ENCODE measurements at places on chromosomes 16 and 17. TPM values are rescaled to one million over a fixed set of nuclear protein-coding genes. Genes with fewer than 3 reads are reported as not detected.
A peak's percentile ranks its signal among the peaks of the same experiment; 100 is the strongest.

DNA sequence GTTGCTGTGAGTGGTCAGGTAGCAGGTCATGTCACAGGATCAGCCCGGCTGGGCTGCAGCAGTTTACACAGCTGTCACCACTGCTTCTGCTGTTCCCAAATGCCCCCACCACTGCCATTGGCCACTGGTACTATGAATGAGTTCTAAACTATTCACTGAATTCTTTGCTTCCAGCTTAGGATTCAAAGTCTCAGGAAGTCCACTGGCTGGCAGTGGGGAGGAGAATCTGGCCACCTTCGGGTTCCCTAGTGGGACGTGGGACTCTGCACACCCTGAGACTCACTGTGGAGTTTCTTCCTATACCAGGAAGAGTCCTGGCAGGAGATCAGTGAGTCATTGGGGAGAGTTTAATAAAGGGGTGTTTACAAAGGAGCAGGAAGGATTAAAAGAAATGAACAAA lies 6.9 kb downstream of the MT1X start:
- no peak for DNase-seq

DNA sequence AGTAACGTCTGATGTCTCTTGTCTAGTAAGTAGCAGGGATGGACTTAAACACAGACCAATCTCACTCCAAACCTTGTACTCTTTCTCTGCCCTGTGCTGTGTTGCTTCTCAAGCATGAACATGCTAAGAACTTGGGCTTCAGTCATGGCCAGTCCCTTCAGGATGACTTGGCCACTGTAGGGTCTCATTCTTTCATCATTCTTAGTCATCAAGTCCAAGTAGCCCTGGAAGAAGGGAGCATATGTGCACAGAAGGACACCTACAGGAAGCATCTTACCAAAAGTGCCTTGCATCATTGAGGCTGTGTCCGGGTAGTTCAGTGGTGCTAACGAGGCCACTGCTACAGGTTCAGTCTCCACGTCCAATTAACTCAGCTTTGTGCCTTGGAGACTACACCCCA lies 80.7 kb downstream of the CDK5R1 start:
- DNase-seq = no peak

The DNAAF1 gene
- not detected for total RNA-seq

The RHBDL3 gene
- 12.5 TPM for total RNA-seq

The KRT24 gene
- not detected for total RNA-seq

The ZSCAN10 gene
- total RNA-seq = 212 TPM

The CTRB2 gene
- total RNA-seq = not detected

The TVP23A gene
- 3.0 TPM for total RNA-seq

DNA sequence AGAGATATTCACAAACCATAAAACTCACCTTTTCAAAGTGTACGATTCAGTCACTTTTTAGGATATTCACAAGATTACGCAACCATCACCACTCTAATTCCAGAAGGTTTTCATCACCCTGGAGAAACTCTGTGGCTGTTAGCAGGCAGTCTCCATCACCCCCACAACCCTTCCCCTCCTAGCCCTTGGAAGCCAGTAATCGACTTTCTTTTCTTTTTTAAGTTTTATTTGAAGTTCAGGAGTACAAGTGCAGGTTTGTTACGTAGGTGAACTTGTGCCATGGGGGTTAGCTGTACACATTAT lies 363.5 kb downstream of the CPPED1 start:
- no peak for DNase-seq

DNA sequence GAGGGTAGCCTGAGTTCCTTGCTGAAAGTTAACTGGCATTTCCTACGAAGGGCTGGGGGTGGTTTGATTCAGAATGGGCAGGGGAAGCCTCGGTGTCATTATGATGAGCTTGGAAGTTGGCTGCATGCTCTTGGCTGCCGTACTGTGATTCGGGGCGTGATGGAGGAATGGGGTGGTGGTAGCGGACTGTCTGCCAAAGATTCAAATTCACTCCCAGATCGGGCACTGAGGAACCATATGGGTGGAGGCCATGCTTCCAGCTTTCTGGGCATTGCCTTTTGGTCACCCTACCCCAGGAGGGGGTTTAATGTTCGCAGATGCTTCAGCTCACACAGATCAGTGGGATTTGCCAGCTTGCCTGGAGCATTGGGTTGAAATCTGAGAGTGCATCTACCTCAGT lies 492.8 kb upstream of the EEF2KMT start:
- no peak for DNase-seq

The B4GALNT2 gene
- not detected for total RNA-seq

DNA sequence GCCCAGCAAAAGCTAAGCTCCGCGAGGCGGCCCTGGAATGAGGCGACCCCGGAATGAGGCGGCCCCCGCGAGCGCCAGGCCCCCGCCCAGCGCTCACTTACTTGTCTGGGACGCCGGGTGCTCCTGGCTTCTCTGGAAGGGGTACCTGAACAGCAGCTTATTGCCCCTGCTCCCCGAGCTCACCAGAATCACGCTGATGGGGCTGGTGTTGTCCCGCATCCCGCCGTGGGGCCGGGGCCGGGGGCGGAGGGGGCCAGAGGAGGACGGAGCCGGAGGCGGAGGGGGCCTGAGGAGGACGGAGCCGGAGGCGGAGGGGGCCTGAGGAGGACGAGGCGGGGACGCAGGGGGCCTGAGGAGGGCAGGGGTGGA lies 440 bp downstream of the NPRL3 start:
- peak; percentile 36 for DNase-seq

DNA sequence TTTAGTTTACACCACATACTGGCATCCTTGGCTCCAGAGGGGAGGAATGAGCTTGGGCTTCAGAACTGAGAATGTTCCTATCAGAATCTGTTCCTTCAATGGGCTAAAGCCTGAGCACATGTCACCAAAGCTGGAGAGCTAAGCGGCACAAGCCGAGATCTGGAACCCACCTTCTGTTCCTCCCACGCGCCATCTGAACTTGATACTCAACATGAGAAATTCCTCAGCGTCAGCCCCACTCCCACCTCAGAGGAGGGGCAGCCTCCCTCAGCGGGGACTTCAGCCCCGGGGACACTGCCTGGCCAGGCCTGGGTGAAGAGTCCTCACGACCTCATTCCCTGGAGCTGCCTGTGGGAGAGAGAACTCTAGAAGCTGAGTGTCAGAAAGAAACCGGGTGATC lies 22.8 kb upstream of the SLC47A1 start:
- no peak for DNase-seq

Measured in H9 (cell line).